ENCODE measurements at places on chromosomes 2 and 18.

DNA sequence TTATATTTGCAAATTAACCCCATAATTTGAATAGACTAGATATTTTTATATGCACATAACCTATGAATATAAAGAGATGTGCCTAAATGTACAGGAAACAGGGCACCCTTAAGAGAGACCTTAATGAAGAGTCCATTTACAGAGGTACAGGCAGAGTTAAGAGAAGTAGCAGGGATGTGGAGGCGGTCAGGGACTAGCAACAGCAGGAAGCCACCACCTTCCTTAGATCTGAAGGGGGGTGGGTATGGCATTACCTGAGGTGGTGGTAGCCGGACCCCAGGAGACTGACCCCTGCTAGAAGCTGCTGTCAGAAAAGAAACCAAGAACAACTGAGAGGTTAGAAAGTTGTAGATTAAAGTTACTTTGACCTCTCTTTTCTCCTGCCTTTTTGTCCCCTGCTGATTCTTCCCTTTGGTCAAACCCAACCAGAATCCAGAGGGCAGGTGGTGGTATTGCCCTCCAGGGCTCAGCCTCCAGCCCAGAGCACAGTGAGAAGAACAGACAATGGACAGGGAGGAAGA lies 24.9 kb upstream of the ATG16L1 start:
- no peak for DNase-seq

DNA sequence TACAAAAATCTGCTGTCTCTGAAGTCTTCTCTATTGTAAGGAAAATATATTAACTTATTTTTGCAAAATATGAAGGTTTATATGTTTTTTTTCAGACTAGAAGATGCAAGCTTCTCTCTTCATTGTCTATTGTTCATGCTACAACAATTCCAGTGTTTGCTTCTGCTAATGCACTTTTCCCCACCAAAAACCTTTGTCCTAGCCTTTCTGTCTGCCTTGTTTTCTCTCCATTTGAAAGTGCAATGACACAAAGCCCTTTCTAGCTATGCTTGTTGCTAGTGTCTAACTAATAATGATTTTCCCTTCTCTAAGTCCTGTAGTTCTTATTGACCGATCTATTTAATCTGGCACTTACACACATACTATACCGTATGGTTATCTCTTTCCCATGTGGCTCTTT lies 369.5 kb upstream of the CELF4 start:
- no peak for DNase-seq

DNA sequence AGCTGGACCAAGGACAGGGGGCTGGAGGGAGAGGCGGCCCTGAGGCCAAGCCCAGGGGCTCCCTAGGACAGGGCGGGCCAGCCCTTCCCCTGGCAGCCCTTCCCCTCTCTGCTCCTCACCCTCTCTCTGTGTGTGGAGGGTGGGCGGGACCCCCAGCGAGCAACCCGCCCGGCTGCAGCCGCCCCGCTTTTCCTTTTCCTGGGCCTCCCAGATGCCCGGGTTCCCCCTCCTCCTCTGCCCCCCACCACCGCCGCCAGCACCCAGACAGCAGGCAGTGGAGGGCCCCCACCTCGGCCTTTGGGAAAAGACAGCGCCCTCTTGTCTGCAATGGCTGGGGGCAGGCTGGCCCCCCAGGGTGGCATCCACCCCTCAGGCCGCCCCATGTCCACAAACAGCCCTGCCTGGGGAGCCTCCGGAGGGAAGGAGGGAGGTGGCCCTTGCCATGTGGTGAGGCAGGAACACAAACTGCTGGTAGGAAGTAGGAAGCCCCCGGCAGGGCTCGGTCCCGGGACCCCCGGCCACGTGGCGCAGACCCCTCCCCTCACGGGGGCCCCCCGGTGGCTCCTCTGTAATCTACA lies 135.1 kb upstream of the CTDP1 start:
- DNase-seq, result no peak

DNA sequence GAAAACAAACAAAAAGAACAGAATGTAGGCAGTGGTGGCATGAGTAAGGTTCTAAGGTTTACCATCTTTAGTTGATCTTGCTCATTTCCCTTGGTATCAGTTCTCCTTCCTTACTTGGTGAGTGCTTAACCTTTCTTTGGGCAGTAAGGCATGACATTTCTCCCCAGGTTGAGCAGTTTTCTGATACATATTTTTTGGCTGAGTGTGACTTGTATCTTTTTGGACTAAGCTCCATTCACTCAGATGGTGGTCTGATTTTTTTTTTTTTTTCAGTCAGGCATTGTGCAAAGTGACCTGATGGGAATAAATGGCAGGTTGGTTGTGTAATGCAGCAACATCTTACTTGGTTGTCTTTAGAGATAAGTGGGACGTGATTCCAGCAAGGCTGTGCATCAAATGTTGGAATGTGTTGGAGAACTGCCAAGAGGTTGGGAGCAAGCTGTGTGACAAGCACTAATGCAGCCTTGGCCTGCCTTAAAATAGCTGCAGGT lies 15.1 kb downstream of the SPTBN1 start:
- no peak for DNase-seq

DNA sequence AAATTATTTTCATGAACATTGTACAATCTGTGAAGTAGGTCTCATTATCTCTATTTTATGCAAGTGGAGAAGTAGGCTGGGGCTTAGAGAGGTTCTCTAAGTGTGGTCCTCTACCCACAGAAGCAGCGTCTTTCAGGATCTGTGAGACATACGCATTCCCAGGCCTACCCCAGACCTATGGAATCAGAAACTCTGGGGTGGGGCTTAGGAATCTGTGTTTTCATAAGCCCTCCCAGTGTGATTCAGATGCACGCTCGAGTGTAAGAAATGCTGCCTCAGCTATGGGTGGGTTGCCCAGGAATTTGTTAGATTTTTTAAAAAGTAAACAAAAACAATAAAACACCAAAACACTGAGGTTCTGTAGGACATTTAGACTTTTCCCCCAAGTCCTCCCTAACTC lies 14.8 kb upstream of the ZAP70 start:
- DNase-seq, result no peak

DNA sequence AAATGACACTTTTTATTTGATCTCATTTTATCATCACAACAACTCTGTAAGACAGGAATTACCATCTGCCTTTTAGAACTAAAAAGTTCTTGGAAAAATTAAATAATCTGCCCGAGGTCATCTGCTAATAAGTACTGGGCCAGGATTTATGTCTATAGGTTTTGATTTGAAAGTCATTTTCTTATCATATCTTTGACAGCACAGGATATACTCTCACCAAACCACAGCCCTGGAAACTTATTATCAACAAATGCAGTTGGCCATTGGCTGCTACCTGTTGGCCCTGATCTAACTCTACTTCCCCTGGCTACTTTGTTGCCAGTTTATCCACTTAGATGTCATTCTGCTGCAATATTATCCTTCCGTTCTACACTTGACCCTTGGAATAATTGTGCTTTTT lies 354.6 kb downstream of the RAD51AP2 start:
- DNase-seq, result no peak

DNA sequence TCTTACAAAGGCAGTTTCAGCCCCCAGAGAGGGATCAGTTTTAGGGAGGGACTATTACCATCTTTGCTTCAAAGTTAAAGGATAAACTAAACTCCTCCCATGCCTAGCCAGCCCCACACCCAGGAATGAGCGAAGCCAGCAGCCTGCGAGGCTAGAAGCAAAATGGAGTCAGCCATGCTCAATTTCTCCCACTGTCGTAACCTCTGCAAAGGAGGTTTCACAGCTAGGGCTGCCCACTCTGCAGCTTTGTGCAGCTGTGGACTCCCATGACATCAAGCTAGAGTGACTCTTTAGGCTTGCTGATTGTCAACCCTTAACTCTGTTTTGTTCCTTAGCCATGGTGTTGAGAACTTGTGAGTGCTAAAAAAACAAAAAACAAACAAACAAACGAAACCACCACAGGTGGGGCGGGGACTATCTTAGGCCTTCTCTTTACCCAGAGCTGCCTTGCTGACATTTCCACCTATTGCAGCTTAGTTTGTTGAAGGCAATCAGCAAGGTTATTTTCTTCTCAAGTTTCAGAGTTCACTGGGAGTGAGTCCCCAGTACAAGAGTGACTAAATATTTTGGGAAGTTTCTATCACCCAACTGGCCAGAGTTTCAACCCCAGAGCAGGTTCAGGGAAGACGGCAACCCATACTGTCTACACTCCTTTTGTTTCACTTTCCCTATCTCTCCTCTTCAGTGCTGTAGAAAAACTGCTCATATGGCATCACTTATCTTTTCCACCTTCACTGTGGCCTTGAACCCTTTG lies 592.1 kb downstream of the XIRP2 start:
- DNase-seq, result no peak

GRCh38 chr2:151623631-151624030 lies 110.6 kb downstream of the NEB start:
- no peak for DNase-seq

DNA sequence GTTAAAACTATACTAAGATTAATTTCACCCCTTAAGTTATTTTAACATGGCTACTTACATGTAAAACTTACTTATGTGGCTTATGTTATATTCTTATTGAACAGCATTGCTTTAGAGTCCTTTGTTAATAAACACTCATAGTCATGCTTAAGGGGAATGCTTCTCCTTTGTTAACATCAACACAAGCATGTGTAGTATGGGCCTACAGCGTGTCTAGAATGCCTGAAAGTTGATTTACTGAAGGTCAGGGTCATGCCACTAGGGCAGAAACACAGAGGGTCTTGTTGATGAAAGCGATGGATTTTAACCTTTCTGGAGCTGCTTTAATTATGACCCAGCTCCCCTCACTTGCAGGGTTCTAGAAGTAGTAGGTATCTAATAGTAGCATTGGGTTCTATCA lies 159.8 kb upstream of the DLX2 start:
- no peak for DNase-seq

DNA sequence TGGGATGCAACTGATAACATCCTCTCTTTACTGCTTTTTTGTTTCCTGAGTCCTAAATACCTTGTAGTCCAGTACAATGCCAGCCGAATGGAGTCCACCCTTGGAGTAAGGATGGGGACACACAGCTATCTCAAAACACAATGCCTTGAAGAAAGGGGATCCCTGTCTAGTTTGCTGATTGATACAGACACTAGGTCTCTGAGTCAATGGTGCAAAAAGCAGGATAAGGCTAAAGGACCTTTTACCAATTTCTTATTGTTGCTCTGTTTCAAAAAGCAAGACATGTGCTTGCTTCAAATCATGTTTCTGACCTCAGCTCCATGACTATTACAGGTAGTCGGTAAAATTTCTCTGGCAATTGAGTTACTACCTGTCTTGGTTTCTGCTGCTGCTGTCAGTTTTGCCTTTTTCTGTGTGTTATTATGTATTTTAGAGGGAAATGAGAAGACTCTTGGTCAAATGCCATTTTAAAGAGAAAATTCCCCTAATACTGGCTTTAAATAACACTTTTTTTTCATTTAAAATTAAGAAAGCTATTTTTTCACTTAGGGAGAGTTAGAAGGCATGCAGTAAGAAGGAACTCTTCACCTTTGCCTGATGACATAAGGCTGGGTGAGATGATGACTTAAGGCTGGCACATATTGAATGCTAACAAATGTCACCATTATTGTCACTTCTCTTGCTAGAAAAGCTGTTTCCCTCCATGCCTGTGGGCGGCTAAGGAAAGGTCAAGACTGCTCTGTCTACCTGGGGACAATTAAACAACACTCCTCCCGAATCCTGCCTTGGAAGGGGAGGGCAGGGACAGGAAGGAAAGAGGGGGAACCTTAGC lies 4.9 kb upstream of the FIGLA start:
- no peak for DNase-seq
